ENCODE measurements at places on chromosomes 7 and 10. TPM values are rescaled to one million over a fixed set of nuclear protein-coding genes. Genes with fewer than 3 reads are reported as not detected.

RBP4 gene
- 10.4 TPM for total RNA-seq

ABCC2 gene
- 138 TPM for total RNA-seq

CACNB2 gene
- not detected for total RNA-seq

ANKRD30A gene
- 0.31 TPM for total RNA-seq

GPR22 gene
- total RNA-seq = not detected

PKD2L1 gene
- 0.09 TPM for total RNA-seq

LGI1 gene
- not detected for total RNA-seq
